Fibroblast of lung (primary cell): ENCODE measurements at places on chromosomes 13 and 19. TPM values are rescaled to one million over a fixed set of nuclear protein-coding genes. Genes with fewer than 3 reads are reported as not detected.
A peak's percentile ranks its signal among the peaks of the same experiment; 100 is the strongest.

DNA sequence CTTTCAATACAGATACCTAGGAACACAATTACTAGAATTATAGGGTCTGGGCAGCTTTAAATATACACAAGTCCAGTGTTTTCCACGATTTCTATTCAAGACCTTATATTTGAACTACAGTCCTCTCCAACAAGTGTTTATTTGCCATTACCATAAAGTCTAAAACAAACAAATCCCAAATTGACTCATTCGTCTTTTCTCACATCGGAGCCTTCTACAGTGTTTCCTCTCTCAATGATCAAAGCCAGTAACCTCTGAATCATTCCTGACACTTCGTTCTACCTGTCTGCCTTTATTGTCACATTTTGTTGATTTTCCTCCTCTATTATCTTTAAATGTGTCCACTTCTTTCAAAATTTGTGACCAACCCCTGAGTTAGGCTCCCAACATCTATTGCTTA, 1356.5 kb upstream of the SLC10A2 start:
- no peak for DNase-seq

Gene FAM32A
- 102 and 106 TPM in 2 replicates for total RNA-seq

Gene WDR88
- total RNA-seq: under 0.01 TPM in 1 of 2 replicates, not detected in the other

Gene ZNF99
- under 0.01 TPM in 1 of 2 replicates, not detected in the other for total RNA-seq

DNA sequence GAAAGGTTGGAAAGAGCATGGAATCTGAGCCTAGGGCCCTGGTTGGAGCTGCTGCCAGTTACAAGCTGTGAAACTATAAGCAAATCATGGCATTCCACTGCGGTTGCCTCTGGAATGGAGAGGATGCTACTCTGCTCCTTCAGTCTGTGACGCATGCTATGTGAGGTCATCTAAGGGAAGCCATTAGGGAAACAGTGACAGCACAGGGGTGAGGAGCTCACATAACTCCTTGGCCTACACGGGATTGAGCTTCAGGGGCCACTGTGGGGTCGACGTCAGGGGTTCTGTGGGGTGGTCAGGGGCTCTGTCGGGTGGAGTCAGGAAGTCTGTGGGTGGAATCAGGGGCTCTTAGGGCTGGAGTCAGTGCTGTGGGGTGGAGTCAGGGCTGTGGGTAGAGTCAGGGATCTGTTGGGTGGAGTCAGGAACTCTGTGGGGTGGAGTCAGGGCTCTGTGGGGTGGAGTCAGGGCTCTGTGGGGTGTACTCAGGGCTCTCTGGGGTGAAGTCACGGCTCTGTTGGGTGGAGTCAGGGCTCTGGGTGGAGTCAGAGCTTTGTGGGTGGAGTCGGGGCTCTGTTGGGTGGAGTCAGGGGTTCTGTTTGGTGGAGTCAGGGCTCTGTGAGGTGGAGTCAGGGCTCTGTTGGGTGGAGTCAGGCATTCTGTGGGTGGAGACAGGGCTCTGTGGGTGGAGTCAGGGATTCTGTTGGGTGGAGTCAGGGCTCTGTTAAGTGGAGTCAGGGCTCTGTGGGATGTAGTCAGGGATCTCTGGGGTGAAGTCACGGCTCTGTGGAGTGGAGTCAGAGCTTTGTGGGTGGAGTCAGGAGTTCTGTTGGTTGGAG, 35.8 kb upstream of the MEDAG start:
- DNase-seq: peak; percentile 99

Gene RNF113B
- not detected in 2 replicates for total RNA-seq

GRCh38 chr13:40186041-40186440, 480.4 kb downstream of the FOXO1 start:
- DNase-seq: no peak

- DNase-seq: no peak
Measured at GRCh38 chr19:51122112-51122981, 2.4 kb upstream of the SIGLEC9 start.

DNA sequence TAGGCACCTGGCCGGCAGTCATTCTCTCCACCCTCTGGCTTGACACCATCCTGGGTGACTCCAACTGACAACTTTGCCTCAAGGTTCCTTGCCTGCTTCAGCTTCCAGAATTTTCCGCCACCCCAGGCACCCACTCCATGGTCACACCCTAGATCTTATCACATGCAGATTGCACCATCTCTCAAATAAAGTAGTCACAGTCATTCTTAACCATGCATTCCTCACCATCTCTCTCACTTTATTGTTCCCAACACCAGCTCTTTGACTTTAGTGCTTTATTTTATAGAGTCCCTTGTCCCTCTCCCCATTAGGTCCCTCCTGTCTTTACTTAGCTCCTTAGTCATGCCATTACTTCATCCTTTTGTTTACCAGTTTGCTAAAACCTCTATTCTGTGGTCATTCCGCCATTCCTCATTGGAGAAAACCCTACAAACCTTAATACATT, 351.7 kb downstream of the SPRY2 start:
- DNase-seq: no peak

DNA sequence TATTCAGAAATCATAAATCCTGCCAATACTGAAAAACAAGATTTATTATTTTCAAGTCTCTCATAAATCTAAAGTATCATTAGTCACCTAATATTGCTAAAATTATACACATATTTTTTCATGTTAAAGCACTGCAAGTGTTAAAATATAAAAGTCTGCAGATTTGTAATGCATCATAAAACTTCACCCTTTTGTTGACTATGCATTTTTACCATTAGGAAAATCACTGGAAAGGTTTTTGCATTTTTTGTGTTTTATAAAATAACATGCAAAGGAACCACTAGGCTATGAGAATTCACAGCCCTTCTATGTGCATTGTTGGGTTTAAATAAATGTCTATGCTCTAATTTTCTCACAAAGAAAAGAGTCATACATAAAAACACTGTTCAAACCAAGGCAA, 407.3 kb downstream of the DACH1 start:
- no peak for DNase-seq

GRCh38 chr19:33461256-33462111, 60.1 kb downstream of the PEPD start:
- DNase-seq: no peak

DNA sequence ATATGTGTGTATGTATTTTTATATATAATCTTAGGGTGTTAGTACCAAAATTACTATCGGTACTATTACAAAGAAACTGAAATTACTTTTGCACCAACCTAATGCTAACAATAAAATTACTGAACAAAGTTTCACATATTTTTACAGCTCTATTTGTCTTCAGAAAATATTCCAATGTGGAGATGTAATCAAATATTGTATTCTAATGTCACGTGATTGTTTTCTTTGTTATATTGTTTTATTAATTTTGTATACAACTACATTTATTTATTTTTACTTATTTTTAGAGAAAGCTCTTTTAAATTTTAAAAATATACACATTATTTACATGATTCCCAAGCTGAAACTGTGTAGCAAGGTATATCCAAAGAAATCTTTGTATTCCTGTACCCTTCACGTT, 227.1 kb upstream of the KLF12 start:
- DNase-seq: no peak

DNA sequence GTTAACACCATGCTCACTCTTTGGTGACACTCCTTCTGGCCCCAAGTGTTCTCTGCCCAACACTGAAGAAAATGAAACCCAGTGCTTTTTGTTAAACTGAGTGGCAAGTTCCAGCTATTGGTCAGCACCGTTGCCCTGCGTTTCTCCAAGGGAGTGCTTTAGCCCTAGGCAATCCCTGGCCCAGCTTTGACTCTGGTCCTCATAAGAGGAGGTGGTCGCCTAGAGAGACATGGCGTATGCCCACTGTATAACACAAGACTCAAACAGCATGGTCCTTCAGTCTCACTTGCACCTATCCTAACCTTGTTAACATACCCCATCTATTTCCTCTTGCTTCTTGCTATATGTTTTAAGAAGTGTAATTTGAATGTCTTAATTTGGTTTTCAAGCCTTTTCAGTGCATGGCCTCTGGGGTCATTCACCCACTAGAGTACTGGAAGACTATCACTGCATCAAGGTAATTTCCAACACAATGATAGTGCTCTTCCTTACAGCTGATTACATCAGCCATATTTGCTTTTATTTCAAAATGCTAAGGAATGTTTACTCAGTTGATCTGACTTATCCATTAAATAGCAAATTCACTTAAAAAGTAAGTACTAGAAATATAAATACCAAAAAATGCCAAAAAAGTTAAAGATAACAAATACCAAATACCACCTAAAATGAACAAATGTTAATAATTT, 190.5 kb upstream of the SOX21 start:
- no peak for DNase-seq

GRCh38 chr13:97757807-97758206, 195.7 kb upstream of the IPO5 start:
- no peak for DNase-seq
